ENCODE measurements at places on chromosomes 2 and 18.

- DNase-seq = no peak
These were observed 174.2 kb downstream of the WDR7 start for GRCh38 chr18:56825321-56825720.

DNA sequence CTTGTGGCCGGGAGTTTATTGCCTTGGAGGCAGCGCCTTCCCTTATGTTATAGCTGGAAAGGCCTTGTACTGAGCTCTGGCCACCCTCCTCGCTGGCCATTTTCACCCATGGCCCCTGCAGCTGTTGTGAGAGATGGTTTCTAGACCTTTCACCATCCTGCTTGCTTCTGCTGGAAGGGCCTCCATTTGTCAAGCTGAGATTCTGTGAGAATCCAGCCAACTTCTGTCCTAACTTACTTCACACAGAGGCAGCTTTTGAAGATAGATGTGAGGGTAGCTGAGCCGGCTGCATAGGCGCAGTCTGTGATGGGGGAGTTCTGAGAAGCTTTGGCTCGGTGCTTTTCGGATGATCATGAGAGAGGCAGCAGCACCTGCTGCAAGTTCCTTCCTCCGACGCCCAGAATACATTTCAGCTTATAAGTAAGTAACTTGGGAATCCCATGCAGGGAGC is 8.7 kb downstream of the CTIF start:
- no peak for DNase-seq

- no peak for DNase-seq
These were observed 72.8 kb downstream of the RAPH1 start for GRCh38 chr2:203462308-203462707.

GRCh38 chr2:61436092-61436491 is 34.8 kb downstream of the USP34 start:
- no peak for DNase-seq

DNA sequence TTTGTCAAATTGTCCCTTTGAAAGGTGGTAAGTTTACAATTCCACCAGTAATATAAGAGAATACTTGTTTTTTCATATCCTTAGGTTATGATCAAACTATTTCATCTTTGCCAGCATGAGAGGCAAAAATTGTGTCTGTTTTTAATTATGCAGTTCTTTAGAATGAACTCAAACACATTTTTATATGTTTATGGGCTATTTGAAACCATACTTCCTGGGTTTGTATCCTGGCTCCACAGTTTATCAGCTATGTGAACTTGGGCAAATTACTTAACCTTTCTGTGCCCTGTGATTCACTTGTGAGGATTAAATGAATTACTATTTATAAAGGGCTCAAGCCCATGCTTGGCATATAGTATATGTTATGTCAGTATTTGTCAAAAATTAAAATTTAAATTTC is 109.4 kb downstream of the TANC1 start:
- no peak for DNase-seq

GRCh38 chr2:170820757-170821530 is 4.3 kb downstream of the GAD1 start:
- no peak for DNase-seq

- DNase-seq = no peak
These were observed 206.7 kb downstream of the TCF4 start for GRCh38 chr18:55381277-55381676.

- DNase-seq = no peak
These were observed 31.8 kb downstream of the SERPINB5 start for GRCh38 chr18:63508596-63508995.

DNA sequence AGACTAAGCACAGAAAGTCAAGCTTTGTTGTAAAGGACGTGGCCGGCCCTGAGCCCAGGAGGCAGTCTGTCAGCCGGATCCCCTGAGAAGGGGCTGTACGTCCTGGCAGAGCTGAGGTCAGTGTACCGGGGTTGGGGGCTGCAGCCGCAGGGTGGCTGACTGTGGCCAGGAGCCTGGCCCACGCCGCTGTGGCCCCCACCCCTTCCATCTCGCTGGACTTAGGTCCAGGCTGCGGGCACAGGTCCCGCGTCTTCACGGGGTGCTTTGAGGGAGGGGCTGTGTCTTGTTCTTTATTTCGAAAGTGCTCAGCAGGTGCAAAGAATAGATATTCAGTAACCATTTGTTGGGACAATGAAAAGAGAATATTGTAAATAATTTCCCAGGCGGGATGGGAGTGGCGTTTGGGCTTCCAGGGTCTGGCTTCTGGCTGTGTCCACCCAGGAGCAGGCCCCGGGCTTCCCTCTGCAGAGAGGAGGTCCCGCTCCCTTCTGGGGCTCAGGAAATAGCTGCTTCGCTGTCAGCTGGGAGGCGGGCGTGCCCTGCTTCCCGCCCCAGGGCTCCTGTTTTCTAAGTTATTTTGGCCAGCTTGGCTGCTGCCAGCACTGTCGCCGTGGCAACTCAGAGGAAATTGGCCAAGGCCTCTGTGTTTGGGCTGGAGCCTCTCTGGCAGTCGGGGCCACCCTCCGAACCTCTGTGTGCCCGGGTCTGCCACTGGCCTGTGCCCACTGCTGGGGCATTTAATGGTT is 7.4 kb downstream of the NFATC1 start:
- DNase-seq = no peak

DNA sequence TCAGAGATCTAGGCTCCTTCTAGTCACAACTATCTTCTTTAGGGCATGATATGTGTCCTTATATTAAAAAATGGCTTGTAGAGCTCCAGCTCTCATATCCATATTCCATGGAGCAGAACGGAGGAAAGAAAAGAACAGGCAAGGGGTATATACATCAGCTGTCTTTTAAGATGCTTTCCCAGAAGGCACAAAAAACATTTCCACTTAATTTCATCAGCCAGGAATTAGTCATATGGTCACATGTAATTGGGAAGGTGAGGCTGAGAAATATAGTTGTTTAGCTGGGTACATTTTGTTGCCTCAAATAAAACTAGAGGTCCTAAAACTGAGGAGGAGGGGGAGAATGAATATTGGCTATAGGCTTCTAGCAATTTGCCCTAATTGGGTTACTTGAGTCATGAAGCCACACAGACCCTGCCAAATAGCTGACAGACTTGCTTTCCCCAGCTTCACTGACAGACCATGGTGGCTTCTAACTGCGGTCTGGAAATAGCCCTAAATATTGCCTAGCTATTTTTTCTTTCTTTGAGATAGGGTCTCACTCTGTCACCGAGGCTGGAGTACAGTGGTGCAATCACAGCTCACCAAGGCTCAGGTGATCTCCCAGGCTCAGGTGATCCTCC is 20.0 kb downstream of the MAIP1 start:
- DNase-seq = no peak

GRCh38 chr2:229137639-229138038 is 133.4 kb downstream of the PID1 start:
- DNase-seq = no peak

- no peak for DNase-seq
These were observed 16.1 kb downstream of the TGIF1 start for GRCh38 chr18:3466045-3466444.

GRCh38 chr18:58662118-58662517 is 9.1 kb upstream of the MALT1 start:
- DNase-seq = no peak

- DNase-seq = no peak
These were observed 351.3 kb upstream of the RAB12 start for GRCh38 chr18:8257851-8258434.
